Fibroblast of mammary gland (primary cell): ENCODE measurements at places on chromosomes 2 and 18.
A peak's percentile ranks its signal among the peaks of the same experiment; 100 is the strongest.

DNA sequence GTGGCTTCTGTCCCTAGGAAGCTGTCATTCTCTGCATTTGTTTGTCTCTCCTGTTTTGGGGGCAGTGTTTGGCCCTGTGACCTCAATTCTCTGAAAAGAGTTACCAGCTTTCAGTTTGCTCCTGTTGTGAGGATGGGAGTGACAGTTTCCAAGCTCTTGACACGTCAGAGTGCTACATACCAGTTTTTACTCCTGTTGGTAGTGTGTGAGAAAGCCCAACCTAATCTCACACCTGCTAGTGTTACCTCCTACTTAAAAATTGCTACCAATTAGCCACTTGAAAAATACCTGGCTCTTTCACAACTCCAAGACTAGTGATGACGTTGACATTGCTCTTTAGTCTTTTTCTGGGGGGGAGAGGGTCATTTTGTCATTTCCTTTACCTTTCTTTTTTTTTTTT lies 14.1 kb downstream of the SKA1 start:
- no peak for DNase-seq

DNA sequence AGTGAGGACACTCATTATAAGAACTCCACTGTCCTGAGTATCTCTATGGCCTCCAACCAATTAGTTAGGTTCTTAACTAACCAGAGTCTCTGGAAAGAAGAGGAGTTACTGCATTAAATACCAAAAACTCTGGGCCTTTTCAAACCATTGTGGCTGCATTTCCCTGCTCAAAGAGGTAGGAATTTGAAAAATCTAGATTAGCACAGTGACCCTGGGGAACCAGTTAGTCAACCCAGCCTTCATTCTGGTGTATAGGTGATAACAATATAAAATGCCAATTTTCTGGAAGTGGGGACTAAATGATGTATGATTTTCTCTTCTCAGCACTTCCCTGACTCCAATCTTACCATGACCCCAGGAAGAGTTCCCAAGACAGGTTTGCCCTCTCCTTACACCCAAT lies 287.8 kb upstream of the SETBP1 start:
- DNase-seq = no peak

DNA sequence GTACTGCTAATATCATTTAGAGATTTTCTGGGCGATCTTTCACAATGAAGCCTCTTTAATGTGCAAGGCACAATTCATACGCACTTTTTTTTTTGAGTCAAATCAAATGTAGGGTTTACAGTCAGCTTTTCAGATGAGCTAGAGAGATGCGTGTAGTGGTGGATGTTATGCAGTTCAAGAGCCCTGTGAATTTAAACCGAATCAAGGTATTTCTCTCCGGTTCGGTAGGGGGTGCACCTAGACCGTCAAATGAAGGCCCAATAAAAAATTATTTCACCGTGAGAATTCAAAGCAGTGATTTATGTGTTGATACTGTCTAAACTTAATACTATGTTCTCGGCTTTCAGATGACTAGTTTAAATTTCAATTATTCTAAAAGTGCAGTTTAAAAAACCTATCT lies 1.1 kb downstream of the PTH2R start:
- peak; percentile 22 for DNase-seq

- no peak for DNase-seq
These were observed 742.4 kb downstream of the DCDC2C start for GRCh38 chr2:4445821-4446220.

DNA sequence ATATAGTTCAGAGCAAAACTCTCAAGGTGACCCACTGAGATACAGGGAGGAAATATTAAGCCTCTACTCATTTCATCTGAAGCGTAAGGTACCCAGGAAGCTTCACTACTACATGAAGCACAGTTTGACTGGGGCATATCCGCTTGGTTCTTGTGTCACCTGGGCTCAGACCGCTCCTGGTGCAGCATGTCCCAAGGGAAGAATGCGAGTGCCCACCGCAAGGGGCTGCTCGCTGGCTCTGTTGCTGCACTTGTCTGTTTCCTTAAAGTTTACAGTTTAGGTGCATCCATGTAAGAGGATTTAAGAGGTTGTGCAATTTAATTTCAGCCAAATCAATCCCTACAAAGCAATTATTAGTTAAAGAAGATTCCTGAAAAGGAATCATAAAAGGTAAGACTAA lies 507.8 kb downstream of the FBXO15 start:
- no peak for DNase-seq

- DNase-seq = no peak
These were observed 128.7 kb downstream of the TXNL1 start for GRCh38 chr18:56509656-56510055.

GRCh38 chr2:36634981-36635597 lies 37.1 kb upstream of the FEZ2 start:
- no peak for DNase-seq

DNA sequence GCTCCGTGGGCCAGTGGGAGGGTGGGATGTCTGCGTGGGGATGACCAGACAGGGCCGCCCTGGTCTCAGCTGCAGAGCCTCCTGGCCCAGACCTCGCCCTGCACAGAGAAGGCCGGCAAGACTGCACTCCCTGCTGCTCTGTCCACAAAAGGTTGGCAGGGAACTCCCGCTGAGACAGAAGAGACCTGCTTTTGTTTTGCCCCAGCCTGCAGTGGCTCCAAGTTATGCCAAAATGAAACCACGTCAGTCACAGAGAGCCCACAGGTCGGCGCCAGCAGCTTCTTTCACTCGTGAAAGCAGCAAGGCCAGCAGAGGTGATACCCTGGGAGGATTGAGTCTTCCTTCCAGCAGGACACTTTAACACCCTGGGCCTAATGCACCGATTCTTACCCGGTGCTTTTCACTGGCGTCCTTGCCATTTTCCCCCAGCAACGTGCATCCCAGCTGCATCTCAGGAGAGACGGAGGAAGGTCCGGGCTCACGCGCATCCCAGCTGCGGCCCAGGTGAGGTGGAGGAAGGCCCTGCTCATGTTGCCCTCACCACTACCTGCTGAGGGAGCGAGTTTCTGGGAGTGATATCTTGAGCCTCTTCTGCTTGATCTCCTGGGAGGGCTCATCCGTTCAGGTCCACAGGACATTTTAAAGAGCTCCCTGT lies 22.1 kb upstream of the CTDP1 start:
- no peak for DNase-seq

DNA sequence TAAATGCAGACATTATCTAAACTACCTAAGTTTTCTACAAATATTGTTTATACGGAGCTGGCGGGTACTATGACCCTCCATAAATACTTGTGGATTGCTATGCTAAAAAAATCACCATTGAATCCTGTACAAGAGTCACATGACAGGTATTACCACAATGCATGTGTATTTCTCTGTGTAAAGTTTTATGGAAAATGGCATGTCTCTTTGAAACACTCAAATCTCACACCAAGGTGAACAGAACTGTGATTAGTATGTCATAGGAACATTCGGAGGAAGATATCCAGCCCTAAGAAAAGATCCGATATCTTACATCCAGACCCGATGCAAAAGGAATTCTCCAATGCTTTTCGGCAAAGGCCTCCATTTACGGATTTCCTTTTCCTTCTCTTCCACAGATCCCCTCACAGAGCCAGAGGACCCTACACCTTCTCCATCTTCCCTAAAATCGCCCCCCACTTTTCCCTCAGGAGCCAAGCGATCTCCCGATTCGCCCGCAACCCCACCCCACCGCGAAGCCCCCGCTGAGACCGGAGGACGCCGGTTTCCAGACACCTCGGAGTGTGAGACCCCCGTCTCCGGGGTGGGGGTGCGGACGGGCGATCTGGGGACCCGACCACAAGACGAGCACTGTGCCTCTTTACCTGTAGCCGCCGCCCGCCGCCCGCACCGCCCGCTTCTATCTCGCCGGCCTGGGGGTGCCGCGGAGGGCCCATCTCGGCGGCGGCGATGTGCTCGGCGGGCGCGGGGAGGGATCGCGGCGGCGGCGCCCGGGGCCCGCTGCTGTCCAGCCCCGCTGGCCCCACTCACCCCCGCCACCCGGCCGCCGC lies 1.2 kb downstream of the SAP130 start:
- DNase-seq = peak; percentile 16

GRCh38 chr2:166727095-166727494 lies 161.2 kb upstream of the XIRP2 start:
- no peak for DNase-seq

- no peak for DNase-seq
These were observed 50.0 kb upstream of the HPCAL1 start for GRCh38 chr2:10252661-10253060.
